ENCODE measurements at places on chromosomes 7 and 10.

DNA sequence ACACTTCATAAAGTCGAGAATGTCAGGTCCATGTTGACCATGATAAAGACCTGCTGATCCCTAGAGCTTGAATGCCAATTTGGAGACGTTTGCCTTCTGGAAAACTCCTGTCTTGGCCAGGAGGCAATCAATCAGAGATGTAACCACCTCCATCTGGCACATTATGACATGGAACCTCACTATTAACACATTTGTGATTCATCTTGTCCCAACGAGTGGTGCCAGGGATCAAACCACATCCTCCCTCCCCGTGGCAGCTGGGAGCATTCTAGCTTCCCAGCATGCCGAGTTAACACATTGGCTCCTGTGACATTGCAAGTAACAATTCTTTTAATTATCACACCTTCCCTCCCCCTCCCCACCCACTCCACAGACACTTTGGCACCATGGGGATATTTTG, 84.0 kb upstream of the PPP1R17 start:
- no peak for DNase-seq

DNA sequence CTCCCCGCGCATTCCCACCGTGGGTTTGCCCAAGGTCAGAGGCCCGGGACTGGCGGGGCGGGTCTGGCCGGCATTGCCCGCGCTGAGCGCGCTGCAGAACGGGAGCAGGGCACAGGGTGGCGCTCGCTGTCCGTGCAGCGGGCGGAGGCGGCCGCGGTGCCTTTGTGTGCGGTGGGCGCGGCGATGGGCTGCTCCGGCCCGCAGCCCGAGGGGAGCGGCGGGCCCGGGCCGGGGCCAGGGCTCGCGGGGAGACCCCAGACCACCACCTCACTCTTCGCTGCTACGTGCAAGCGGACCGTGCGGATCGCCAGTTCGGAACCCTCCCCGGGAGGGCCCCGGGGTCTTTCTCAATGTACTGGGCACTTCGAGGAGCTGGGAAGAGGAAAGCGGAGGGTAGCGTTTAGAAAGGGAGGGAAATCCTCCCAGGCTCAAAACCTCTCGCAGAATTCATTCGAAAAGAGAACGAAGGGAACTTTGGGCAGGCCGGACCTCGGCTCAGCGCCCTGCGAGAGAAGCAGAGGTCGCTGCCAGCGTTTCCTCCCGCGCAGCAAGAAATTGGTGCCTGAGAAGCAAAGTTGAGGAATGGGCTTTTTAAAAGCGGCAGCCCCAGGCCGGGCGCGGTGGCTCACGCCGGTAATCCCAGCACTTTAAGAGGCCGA, 8.5 kb downstream of the SP8 start:
- no peak for DNase-seq

DNA sequence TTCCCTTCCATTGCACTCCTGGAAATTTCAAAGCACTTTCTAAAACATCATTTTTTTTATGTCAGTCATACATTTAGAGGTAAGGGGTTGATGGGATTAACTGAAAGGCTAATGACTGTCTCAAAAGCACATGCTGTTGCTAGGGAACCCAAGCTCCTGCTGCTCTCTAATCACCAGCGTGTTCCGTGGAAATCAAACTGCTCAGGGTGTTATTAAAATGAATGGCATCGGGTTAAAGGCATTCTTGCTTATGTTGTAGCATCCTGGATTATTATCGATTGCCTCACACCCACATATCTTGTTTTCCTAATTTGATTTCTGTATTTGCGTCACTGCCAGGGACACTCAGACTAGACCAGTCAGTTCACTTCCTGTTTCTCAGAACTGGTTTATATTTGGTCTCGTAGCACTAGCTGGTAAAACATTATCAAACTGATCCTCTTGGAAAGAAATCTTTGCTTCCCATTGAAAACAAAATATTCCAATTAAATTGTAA, 216.5 kb upstream of the MKLN1 start:
- DNase-seq, result no peak

DNA sequence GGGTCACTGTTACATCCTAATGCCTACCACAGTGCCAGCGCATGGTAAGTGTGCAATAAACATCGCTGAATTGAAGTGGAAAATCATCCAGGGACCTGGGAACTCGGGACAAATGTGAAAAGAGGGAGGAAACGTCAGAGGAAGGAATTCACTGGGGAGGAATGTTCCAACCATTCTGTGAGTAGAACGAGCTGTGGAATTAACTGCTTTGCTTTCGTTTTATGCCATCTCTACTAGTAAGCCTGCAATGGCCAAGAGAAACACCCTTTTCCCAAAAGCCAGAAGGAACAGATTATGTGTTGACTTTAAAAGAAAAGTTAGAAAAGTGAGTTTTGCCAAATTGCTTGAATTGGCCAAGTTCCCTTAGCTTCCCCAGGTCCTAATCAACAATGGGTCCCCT, 1044.9 kb downstream of the TYW1 start:
- DNase-seq, result no peak

DNA sequence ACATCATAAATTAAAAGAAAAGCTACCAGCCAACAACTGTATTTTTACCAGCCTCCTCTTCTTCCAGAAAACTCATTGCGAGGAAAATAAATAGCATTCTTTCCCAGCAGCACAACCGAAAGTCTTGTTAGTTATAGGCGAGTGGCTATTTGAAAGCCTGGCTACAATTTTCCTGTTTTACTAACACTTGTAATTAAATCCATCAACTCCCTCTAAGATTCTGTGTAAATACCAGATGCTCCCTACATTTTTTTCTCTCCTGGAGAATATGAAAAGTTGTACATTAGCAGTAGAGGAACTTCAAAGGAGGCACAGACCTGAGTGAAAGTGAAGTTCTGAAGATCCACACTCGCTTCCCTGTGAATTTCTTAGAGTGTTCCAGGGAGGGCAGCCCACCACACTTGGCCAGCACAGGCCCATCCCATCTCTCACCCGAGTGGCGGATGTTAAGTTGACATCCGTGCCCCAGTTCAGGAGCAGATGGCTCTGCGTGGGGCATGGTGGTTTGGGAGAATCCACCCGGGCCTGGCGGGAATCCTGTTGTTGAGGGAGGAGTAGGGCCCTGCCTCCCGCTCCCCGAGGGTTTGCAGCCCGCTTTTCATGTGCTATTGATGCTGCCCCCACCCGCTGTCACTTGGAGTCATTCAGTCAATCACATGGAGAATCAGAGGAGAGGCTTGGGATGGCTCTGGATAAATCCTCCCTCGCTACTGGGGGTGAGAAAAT, 451.0 kb upstream of the GALNT17 start:
- DNase-seq, result no peak

GRCh38 chr10:109866168-109866994, 56.9 kb downstream of the XPNPEP1 start:
- DNase-seq, result no peak

All from stimulated activated CD8-positive, alpha-beta memory T cell treated with anti-CD3 and anti-CD28 coated beads, Interleukin-2, amount 100 ng/mL, for 1 hour (primary cell).